ENCODE measurements at places on chromosomes 2 and 18. TPM values are rescaled to one million over a fixed set of nuclear protein-coding genes. Genes with fewer than 3 reads are reported as not detected.

GRCh38 chr2:238136820-238137537 lies 1.5 kb upstream of the KLHL30 start:
- no peak for DNase-seq

GRCh38 chr18:55897091-55897689 lies 309.2 kb upstream of the TCF4 start:
- no peak for DNase-seq

GRCh38 chr2:109427661-109428091 lies 186.1 kb downstream of the SEPTIN10 start:
- DNase-seq, result no peak

GRCh38 chr2:112728029-112728362 lies 7.2 kb downstream of the NT5DC4 start:
- DNase-seq, result no peak

- DNase-seq, result no peak
Observed at GRCh38 chr2:237132799-237133198, 47.1 kb downstream of the COPS8 start.

- DNase-seq, result no peak
Observed at GRCh38 chr2:61920548-61920947, 15.1 kb downstream of the COMMD1 start.

The SCN2A gene
- total RNA-seq, result 1.7 TPM

GRCh38 chr2:143960177-143960576 lies 559.7 kb downstream of the ZEB2 start:
- DNase-seq, result no peak

The GIGYF2 gene
- total RNA-seq, result 55.6 TPM

DNA sequence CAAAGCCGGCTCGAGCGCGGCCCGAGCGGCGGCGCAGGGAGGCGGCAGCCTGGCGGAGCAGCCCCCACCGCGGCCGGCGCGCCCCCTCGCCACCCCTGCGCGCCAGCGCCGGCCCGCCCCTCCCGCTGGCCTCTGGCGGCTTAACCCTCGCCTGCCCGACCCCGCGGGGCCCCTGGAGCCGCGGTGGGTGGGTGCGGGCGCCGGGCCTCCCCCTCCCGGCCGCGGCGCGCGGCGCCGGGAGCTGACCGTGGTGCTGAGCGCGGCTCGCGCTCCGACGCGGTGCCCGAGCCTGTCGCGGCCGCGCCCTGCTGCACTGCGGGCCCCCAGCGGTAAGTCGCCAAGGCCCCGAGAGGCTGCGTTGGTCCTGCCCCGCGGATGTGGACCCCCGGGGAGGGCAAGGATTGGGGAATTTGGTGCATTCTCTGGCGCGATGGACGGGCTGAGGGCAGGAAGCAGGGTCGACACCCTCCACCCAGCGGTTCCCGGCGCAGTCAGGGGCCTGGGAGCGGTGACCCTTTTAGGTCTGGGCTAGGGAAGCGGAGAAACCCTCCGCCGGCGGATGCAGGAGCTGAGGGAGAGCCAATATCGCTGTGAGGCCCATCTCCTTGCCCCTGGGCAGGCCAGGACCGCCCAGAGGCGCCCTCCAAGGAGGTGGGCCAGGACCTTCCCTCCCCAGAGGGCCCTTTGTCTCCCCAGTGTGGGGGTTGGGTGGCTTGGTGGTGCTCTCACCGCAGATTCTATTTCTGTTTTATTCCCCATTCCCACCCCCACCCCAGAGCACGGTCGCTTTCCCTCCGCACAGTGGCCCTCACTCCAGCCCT lies 923 bp downstream of the AMER3 start:
- no peak for DNase-seq

The WDR33 gene
- 49.2 TPM for total RNA-seq

- DNase-seq, result no peak
Observed at GRCh38 chr2:9842487-9843228, 616 bp upstream of the TAF1B start.
